ENCODE measurements at places on chromosomes 13 and 19.

- DNase-seq = no peak
Observed at GRCh38 chr19:10421240-10422045, 1.1 kb downstream of the PDE4A start.

DNA sequence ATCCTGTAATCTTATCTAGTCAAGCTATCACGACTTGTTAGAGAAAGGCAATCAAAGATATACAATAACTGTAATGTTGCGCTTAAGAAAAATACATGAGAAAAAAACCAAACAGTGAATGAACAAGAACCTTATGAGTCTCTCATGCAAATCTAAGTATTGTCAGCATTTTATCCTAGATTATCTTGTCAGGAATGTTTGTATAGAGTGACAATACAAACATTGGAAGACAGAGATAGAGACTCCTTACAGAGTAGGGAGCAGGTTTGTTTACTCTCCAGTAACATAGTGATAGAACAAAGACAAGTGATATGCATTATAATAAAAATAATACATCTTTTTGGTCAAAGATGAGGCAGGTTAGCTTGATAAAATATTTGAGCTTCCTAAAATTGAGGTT lies 444.8 kb downstream of the SLITRK5 start:
- DNase-seq = no peak

DNA sequence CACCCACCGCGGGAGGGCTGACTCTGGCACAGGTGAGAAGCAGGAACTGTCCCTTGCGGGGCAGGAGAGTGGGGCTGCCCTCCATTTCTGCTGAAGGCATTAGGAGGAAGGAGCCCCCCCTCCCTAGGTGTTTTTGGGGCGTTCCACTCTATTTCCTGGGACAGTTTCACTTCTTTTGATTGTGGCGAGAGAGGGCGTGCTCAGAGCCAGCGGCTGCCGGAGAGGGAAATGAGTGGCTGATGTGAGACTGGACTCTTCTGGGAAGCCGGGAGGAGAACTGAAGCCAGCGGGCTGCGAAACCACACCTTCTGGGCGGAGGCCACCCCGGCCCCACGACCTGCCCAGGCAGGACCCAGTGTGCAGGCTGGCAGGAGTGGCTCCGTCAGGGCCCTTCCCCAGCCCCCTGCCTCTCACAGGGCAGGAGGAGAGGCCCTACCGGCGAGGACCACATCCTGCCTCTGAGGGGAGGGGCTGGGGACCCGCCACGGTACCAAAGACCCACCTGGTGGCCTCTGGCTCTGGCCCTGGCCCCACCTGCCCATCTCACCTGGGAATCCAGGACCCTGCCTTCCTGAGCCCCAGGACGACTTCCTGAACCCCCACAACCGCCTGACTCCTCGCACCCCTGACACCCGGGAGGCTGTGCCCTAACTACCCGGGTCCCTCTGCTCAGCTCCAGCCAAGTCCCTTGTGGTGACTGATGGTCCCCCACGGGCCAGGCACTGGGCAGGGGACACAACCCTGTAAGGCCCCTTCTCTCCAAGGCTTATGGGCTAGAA lies 25.9 kb downstream of the MPND start:
- DNase-seq = no peak

- no peak for DNase-seq
Observed at GRCh38 chr19:38812841-38813320, at the start of gene LGALS4. LGALS4 (minus strand) TSS chr19:38812945; CDS start chr19:38812886, 59 bp downstream.

GRCh38 chr19:1767464-1767933 lies 14.2 kb downstream of the ONECUT3 start:
- DNase-seq = no peak

GRCh38 chr13:30134578-30134977 lies 172.8 kb downstream of the KATNAL1 start:
- no peak for DNase-seq

DNA sequence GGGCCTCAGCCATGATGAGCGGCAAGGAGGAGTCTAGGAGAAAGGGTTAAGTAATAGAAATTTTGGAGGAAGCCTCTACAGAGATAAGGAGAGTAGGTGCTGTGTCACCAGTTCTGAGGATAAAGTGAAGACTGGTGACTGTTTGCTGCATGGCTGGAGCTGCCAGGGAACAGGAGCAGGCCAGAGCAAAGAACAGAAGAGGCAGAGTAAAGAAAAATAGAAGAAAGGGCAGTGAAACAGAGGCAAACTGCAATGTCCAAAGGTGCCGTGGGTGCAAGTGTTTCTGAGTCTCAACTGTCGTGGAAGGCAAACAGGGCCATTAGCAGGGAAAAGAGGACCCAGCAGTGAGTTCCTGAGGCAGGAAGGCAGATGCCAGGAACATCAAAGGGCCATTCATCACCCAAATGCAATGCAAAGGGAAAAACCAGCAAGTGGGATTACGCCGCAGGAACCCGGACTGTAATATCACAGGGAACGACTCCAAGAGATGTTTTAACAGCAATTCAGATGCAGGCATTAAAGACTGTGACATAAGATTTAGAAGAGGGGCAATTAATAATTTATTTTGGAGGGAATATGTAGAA lies 318.3 kb downstream of the FOXO1 start:
- no peak for DNase-seq

- DNase-seq = no peak
Observed at GRCh38 chr19:13104360-13104847, 1.7 kb upstream of the LYL1 start.

Measured in NCI-H2227 treated with DMSO at 0.1 percent for 48 hours (cell line).